ENCODE measurements at places on chromosomes 6 and 20.

GRCh38 chr6:11718463-11718862, 60.1 kb downstream of the ADTRP start:
- DNase-seq, result no peak

DNA sequence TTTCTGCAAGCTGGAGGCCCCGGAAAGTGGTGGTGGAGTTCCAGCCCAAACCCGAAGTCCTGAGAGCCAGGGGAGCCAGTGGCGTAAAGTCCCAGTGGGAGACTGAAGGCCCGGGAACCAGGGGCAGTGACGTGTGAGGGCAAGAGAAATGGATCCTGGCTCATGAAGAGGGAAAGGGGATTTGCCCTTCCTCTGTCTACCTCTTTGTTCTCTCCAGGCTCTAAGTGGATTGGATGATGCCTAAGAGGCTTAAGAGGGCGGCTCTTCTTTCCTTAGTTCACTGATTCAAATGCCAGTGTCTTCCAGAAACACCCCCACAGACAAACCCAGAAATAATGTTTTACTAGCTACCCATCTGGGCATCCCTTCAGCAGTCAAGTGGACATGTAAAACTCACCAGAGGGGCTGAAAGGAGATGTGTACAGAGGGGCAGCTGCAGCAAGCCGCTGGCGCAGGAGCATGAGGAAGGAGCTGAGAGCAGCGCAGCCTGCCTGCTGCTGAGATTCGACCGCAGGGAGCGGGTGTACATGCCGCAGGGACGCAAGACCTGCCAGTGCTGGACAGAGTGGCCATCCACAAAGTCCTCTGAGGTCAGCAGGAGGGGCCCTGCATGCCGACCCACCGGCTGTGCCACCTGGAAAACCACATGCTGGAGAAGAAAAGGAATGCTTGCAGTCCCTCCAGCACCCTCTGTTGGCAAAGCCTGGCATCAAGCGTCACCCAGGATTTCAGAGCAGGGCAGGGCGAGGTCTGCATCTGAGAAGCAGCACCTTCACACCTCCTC, 29.5 kb downstream of the CDYL start:
- peak; percentile 63 for DNase-seq

DNA sequence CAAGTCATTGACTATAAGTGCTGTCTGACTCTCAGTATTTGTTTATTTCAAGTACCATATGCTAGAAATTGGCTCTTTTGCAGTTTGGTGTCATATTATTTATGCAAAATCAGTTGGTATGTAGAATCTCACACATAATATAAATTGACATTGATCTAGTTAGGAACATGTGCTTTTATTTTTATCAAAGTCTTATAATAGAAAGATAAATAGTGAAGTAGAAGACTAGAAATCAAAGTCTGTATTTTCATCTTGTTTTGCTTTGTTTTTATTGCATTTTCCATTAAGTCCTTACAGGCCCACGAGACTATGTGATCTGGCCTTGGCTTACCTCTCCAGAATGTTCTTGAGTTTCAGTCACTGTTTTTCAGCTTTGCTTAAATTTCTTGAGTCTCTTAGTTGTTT, 300.3 kb downstream of the LAMA2 start:
- no peak for DNase-seq

GRCh38 chr6:5663259-5663658, 343.5 kb downstream of the NRN1 start:
- no peak for DNase-seq

- DNase-seq, result peak; percentile 89
Observed at GRCh38 chr6:169722362-169723199, 1.7 kb downstream of the PHF10 start.

DNA sequence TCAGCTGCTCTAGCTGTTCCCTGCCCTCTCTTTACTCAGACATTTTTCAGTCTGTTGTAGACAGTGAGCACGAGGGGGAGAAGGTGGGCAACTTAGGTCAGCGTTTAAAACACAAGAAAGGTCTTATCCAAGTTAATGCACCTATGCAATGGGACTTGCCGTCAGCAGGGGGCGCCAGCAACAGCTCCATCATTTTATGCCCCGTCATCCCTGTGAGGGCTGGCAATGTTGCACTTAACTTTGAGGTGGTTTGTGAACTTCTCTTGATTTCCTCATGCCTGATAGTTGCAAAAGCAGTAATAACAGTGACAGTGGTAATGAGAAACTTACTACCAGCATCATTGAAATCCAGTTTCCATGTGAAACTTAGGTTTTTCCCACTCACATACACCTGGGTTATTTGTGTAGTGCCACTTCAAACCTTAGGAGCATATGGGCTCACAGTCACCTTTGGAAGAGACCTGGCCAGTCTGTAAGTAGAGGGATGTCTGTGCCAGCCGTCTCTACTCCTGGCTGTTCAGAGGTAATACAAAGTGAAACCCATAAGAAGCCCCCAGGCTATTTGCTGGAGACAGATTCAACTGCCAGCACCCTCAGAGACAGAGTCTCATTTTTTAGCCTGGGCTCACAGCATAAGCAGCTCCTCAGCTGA, 44.9 kb upstream of the ID1 start:
- peak; percentile 86 for DNase-seq

GRCh38 chr6:76420094-76420493, 347.6 kb upstream of the IMPG1 start:
- DNase-seq, result no peak

DNA sequence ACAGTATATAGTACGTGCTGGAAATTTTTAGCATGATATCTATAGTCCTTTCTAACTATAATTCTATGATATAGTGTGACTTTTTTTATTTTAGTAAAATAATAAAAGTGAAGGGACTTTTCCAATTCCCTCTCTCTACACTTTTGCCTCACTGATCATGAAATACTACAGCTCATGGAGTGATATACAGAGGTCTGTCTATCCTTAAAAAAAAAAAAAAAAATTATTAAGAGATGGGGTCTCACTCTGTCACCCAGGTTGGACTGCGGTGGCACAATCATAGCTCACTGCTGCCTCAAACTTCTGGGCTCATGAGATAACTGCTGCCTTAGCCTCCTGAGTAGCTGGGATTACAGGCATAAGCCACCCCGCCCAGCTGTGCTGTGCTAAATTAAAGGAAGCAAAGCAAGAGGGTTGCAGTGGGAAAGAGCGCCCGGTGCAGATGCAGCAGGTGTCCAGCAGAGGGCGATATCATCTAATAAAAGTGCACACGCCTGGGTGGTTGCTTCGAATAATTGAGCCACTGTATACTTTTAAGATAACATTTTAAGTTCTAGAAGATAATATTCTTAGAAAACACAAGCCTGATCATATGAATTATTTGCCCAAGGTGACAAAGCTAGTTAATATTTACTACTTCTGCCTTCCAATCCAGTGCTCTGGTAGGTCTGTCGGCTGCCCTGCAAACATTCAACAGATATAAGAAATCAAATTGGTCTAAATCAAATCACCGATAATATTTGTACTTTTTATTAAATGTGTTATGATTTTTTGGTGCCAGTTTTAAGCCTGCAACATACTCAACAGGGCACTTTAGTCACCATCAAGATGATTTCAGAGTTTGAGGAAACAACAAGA, 94.9 kb upstream of the NT5E start:
- peak; percentile 71 for DNase-seq

- no peak for DNase-seq
Observed at GRCh38 chr6:63278916-63279315, 40.9 kb downstream of the LGSN start.

DNA sequence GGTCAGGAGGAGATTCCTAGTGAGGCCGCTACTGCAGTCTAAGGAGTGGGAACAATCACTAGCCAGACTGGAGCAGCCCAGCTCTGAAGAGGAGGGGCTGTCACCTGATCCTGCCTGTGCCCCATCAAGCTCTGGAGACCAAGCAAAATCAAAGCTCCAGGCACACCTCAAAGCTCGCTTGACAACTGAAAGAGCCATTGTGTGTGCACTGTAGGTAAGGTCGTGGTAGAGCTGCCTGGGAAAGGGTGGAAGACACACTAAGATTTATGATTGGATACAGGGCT, 58.2 kb downstream of the CSE1L start:
- no peak for DNase-seq

GRCh38 chr20:62980970-62981369, 25.8 kb downstream of the BHLHE23 start:
- DNase-seq, result no peak
